T-helper 9 cell (primary cell): ENCODE measurements at places on chromosomes 1 and 21.

DNA sequence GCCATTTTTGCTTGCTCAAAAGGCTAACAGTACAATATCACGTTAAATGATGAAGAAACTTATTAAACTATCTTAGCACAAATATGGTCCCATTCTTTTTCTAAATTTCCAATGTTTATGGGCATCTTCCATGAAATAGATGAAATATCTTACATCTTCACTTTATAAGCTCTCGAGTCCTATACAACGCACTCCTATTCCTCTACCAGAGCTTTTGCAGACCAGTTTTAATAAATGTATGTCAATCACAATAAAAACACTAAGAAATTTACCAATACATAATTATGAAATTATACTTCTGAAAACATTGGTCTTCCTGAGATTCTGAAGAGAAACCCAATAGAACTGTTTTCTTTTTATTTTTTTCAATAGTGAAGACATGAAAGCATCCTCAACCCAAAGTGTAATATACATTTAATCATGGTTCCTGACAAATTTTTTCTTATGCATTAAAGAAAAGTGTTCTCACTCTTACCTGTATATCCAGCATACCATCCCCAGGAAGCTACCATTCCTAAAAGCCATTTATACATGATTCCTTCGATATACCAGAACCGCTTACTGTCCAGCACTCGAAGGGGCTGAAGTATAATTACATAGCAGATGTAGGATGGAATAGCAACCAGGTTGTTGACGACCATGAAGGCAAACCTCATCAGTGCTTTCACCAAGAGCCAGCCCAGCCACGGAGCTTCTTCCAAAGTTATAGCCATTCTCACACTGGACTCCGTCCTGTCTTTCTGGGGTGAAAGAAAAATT, 1.8 kb downstream of the LPGAT1 start:
- no peak for DNase-seq

GRCh38 chr1:62625415-62625814, 28.1 kb downstream of the ANGPTL3 start:
- DNase-seq = no peak

DNA sequence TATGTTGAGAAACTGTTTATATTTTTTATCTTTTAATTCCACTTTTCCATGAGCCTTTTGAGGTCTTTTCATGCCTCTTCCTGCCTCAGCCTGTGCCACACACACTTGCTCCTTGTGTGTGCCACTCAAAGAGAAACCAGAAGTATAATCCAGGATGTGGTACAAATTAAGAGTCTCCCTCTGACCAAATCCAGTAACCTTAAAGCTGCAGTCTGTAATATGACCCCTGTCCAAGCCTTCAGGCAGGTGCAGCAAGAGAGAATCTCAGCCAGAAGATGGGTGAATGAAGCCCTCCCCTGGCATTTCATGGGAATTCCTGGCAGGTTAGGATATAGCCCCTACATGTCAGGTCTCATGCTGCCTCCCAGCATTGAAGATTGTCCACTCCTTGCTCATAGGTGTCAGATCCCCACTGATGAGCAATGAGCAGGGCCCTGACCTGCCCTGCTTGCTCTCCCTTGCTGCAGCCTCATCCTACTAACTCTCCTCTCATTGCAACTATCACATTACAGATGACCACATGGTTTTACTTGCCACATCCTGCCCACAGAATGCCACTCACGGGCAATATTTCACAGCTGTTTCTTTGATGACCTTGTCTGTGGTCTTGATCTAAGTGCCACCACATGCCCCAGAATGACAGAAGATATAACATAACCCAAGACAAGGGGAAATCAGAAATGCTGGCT, 169.3 kb downstream of the SEC16B start:
- DNase-seq = no peak

GRCh38 chr21:44767834-44768831, 33.5 kb downstream of the UBE2G2 start:
- no peak for DNase-seq

DNA sequence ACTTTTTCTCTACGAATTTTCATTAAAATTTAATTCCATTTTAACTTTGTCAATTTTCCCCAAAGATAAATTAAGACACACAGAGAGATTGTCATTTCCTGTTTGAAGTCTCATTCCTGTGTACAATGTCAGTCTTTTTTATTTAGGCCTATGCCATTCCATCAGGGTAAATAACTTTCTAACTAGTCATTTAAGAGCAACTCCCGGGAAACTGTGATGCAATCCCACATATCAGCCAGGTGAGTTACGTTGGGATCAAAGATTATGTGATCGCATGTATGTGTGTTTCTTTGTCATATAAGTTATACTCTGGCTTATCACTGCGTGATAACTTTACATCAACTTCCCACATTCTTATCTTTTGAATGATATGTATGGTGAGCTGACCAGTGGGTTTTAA, 86.1 kb upstream of the S1PR1 start:
- DNase-seq = no peak

DNA sequence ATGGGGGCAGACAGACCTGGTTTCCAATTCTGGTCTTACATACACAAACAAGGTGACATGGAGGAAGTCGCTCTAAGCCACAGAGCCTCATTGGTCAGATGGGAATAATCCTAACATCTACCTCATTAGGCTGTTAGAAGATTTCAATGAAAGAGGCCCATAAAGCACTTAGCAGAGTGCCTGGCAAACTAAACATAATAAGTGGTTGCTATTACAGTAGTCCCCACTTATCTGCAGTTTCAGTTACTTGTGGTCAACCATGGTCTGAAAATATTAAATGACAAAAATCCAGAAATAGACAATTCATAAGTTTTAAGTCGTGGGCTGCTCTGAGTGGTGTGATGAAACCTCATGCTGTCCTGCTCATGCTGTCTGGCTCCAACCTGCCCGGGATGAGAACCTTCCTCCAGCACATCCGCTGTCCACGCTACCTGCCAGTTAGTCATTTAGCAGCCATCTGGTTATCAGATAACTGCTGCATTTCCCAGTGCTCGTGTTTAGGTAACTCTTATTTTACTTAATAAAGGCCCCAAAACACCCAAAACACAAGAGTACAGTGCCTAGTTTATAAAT, 112.3 kb downstream of the DDX20 start:
- no peak for DNase-seq

DNA sequence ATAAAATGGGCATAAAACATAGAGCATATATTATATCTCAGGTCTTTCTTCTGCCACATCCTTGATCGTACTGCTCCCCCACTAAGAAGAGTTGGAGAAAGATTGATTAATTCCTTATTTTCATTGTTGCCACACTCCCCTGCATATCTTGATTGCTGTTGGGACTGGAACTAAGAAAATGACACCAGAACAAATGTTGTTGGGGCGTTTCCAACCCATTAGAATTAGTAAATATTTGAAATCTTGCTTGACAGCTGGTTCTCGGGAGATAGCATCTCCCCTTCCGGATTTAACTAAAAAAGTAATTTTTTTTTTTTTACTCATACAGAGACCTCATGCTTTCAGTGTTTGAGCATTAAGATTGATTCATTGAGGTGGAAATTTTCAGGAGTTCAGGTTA, 493.0 kb upstream of the PLXNA2 start:
- DNase-seq = no peak

GRCh38 chr1:106861110-106861509, 195.4 kb upstream of the PRMT6 start:
- no peak for DNase-seq

DNA sequence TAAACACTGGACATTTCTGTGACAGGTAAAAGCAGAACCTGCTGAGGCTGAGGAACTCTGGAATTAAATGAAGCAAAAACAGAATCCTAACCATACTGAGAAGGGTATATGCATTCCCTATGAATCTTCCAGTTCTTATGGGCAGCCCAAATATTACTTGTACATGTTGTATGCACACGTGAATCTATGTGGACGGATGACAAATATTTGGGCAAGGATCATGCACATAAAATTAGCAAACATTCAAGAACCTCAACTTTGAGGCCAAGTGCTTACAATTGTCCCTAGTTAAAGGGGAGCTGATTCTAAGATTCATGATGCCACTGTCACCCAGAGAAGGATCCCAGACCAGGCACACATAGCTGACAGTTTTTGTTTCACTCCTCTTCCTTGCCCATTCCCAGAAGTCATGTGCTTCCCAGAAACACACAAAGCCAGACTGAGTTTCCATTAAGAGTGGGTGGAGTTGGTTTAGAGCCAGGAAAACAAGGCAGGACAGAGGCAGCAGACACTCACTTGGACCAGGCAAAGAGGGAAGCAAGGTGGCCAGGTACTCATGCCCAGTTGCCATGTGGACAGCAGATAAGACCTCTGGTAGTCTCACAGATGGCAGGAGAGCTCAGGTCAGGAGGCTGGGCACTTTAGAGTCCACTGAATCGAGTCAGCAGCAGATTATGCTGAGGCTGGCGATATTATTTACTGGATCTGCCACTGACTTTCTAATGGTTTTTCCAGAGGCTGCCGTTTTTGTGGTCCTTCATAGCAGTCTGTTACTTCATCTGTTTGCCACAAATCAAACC, 25.6 kb downstream of the AK2 start:
- no peak for DNase-seq

GRCh38 chr1:201666102-201666501, 127.2 kb downstream of the NAV1 start:
- no peak for DNase-seq

DNA sequence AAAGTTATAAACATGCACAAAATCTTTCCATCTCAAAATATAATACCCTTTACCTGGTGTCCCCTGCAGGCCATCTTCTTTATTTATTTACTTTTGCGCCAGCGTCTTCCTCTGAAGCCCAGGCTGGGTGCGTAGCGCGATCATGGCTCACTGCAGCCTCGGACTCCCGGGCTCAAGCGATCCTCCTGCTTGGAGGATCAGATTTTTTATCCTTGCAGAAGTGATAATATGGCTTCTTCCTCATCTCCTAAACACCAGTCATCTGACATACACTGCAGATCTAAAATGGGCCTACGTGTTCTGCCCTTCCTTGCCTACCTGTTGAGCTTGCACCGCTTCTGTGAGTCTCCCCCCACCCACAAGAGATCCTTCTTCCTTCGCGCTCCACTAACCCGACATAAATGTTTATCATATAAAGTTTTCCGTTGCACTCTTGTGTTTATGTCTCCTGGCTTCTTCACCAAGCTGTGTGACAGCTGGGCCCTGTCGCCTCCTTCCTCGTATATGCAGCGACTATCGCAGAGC, 506 bp upstream of the SRP9 start:
- DNase-seq = peak; percentile 4

GRCh38 chr1:181863736-181864135, 197.8 kb downstream of the ZNF648 start:
- no peak for DNase-seq

DNA sequence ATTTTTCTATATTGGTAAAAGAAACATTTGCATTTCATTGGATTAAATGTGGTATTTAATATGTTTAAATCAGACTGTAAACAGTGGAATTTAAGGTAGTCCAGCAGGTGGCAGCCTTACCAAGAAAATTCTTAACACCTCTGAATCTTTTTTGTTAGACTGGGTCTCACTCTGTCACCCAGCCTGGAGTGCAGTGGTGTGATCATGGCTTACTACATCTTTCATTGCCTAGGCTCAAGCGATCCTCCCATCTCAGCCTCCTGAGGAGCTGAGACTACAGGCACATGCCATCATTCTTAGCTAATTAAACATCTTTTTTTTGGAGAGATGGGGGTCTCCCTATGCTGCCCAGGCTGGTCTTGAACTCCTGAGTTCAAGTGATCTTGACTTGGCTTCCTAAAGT, 98.8 kb downstream of the RABGAP1L start:
- DNase-seq = peak; percentile 14

GRCh38 chr1:230749150-230749549, 2.0 kb downstream of the CAPN9 start:
- DNase-seq = no peak

GRCh38 chr1:95506736-95507414, 272.9 kb downstream of the RWDD3 start:
- DNase-seq = no peak

- no peak for DNase-seq
These were observed 456 bp downstream of the TOMM40L start for GRCh38 chr1:161226320-161226711.

GRCh38 chr1:153355445-153356071, 2.1 kb upstream of the S100A9 start:
- DNase-seq = peak; percentile 14

GRCh38 chr21:33278721-33279120, 12.6 kb downstream of the IL10RB start:
- no peak for DNase-seq

- no peak for DNase-seq
These were observed 102.8 kb downstream of the GDAP2 start for GRCh38 chr1:117826540-117827078.

- no peak for DNase-seq
These were observed 126.0 kb upstream of the UBE2U start for GRCh38 chr1:64077281-64077940.

DNA sequence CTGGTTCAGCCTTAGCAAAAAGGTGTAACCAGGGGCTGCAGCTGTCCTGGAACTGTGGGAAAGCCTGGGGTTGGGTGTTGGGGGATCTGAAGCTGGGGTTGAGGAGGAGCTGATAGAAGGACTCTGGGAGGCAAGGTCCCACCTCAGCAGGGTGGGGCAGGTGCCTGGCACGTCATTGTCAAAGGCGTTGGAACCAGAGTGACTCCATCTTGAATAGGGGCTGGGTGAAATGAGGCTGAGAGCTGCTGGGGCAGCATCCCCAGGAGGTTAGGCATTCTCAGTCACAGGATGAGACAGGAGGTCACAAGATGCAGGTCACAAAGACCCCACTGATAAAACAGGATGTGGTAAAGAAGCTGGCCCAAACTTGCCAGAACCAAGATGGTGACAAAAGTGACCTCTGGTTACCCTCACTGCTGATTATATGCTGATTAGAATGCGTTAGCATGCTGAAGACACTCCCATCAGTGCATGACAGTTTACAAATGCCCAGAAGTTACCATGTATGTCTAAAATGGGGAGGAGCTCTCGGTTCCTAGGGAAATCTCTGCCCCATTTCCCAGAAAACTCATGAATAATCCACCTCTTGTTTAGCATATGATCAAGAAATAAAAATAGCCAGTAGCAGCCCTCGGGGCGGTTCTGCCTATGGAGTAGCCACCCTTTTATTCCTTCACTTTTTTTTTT, 85.4 kb downstream of the IER5 start:
- DNase-seq = no peak

- DNase-seq = no peak
These were observed 136.9 kb upstream of the C8B start for GRCh38 chr1:57102561-57103326.

GRCh38 chr21:40846587-40847411, at the start of gene DSCAM:
TSS of gene DSCAM (minus strand) at chr21:40847158. CDS start at chr21:40846661, 497 bp downstream.
- DNase-seq = no peak
